ENCODE measurements at places on chromosomes 6 and 20.
A peak's percentile ranks its signal among the peaks of the same experiment; 100 is the strongest.

- no peak for DNase-seq
Observed at GRCh38 chr20:38843346-38843745, 37.8 kb downstream of the PPP1R16B start.

DNA sequence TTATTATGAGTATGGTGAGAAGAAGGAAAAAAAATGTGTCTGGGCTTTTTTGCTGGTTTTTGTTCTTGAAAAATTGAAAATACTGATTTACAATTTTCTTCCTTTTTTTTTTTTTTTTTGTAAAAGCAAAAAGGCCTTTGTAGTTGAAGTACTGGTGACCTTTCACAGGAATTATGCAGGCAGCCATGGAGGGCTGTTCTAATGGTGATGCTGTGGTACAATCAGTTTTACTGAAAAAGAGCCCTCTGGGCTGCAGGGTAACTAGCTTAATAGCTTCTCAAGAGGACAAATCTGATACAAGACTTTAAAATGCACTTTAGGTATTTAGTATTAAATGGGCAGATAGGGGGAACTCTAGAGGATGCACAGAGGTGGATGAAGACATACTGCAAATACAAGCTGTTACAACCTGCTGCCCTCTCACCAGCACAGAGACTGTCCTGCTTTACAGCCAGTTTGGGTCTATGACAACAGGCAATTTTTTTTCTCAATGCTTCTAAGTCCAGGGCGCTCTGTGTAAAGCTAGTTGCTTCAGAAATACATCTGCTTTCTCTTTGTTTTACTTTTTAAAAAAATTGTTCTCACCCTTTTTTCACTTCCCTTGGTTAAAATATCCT is 61.6 kb upstream of the HS3ST5 start:
- DNase-seq: no peak

DNA sequence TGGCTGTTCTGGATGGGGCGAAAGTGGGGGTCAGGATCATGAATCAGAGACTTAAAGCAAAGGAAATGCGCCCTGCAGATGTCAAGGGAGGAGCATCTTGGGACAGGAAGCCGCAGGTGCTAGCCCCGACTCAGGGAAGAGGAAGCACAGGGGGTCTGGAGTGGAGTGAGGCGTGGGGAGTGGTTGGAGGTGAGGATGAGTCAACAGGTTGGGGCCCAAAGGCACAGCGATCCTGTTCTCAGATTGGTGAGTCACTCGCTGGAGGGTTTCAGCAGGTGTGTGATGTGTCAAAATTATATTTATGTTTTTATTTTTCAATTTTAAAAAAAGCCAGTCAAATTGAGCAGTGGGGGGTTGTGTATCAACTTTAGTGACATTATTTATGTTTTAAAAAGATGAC is 19.0 kb downstream of the PACSIN1 start:
- DNase-seq: no peak

DNA sequence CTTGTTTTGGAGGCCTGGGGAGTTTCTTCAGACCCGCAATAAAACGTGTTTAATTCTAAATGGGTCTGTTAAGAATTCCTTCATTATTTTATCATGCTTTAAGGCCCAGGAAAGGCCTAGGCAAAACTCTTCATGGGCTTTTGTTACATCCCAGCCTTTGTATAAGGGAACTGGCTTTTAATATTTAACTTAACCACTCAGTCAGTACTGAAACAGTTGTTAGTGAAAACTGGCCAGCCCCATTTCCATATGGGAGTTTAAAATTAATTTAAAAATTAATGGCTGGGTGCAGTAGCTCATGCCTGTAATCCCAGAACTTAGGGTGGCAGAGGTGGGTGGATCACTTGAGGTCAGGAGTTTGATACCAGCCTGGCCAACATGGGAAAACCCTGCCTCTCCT is 213.2 kb upstream of the FKBP1C start:
- no peak for DNase-seq

DNA sequence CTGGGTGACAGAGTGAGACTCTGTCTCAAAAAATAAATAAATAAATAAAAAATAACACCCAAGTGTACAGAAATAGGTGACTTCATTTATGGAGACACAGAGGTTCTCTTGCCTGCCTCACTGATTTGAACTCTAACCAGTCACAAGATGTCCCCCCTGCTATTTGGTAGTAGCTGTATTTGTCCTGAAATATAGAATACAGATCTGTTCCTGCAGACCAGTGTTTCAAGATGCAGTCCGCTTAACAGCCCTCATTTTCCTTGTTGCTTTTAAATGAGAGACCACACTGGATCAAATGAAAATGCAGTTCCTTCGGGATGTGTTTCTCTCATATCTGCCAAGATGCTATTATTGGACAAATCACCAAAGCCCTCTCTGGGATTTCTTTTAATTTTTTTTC is 7.6 kb downstream of the PLCB4 start:
- DNase-seq: no peak

DNA sequence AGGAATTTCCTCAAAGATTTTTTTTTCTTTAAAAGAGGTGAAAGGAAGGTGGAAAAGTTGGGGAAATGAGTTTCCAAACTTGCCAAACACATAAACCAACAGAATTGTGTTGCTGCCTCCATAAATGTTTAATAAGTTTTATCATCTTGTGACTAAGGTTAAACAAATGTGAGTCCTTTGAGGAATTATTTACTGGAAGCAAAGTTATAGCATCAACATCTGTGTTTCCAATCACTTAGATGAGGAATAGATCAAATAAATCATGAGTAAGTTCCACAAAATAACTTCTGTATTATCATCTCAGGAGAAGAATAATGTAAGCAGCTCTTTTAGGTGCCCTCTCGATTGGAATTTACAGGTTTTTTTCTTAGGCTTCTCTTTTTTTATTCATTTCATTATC is 20.5 kb downstream of the TSHZ2 start:
- no peak for DNase-seq

DNA sequence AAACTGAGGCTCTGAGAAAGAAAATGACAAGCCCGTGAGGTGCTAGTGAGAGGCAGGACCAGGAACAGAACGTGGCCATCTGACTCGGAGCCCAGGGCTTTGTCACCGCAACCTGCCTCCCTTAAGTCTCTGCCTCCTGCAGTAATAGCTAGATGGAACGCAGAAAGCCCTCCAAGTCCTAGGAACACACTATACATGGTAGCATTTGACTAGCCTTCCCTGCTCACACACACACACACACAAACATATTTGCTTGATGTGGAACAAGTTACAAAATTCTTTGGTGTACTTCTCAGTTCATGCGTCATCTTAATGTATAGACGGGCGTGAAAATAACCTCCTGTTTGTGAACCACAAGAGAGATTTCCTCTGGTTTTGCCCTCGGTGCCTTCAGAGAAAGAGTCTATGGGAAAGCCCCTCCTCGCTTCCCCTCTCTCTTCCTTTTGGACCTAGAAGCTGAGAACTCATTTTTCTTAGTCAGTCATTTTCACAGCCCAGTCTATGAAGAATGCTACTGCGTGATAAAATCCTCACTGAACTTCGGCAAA is 38.8 kb downstream of the C6orf52 start:
- no peak for DNase-seq

DNA sequence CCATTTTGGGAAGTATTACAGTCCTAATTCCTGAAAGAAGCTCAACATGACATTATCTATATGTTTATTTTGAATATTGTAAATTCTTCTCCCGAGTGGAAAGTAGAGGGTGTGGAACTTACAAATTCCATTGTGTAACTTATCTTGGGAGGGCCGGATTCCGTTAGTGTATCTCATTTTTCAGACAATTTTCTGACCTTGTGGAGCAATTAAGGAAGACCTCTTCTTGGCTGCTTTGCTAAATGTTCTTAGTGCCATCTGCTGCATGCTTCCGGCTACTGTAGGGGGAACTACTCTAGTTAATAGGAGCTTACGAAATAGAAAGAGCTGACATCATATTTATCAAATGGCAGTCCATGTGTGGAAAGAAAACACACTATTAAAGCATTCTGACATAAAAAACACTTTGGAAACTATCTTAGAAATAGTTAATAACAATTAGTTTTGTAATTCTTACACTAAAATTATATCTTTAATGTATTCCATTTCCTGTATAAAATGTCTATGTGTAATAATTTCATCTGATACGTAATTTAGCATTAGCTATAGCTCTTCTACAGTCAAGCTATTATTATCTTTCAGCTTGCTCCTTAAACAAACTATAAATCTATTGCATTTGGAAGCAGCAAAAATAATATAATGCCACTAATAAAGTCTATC is 41.5 kb upstream of the KCNQ5 start:
- peak; percentile 74 for DNase-seq

DNA sequence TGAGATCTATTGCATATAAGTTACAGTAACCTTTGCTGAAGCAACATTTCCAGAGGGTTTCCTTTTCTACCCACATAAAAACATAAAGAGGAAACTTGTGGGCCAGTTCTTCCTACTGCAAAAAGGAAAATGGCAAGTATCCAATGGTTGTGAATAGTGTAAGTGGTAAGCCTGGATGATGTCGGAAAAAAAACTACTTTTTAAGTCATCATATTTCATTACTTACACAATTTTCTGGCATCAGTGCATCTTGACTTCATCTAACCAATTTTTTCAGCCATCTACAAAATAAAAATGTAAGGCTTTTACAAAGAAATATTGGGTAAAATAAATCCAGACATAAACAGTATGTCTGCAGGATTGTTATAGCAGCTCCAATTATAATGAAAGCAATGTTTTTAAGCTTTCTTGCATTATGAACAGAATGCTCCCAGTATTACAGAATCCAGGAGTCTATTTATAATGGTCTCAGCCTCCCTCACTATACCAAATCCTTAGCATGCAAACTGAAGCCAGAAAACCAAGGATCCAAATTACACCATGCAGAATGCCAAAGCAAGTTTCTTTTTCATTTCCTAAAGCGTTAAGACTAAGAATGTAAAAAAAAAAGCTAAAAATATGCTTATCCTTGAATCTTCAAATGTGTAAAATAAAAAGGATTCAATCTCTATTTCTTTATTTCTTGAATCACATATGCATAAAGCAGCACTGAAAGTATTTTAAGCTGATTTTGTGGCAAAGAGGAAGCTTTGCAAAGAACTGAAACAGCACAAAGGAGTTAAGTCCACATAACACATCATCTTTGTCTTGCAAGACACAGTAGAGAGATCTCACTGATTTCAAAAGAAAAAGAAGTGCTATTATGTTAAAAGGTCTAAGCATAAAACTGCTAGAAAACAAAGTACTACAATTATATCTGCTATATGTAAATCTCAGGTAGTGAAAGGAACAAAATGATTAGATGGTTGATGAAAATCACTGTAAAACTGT is 126.8 kb upstream of the HMGCLL1 start:
- no peak for DNase-seq

GRCh38 chr6:11066505-11067347 is 22.6 kb upstream of the ELOVL2 start:
- no peak for DNase-seq

DNA sequence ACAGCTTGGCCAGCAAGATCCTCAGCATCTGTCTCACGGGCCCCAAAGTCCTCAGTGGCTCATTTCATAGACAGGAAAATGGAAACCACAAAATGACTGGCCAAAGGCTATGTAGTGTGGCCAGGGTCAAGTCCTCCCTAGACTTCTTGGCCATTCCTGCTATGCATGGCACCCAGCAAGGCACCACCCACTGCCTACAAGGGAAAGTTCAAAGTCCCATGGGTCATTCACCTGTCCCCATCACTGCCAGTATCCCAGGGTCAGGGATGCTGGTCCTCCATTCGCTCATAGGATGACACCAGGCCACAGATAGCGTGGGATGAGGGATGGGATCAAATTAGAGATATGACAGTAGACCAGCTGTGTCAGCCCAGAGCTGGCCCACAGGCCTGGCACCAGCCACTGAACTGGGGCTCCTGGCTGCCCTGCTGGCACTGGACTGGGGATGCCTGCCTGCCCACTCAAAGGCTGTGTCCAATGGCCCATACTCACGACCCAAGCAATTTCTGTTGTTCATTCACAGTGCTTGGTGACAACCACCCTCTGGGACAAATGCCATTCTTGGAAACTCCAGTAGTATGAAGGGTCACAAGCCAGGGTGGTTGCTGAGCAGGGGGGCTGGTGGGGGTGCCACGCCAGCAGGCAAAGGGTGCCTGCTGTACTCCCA is 11.6 kb downstream of the ADISSP start:
- DNase-seq: no peak

- peak; percentile 1 for DNase-seq
Observed at GRCh38 chr20:39070484-39071231, 108.5 kb downstream of the DHX35 start.

DNA sequence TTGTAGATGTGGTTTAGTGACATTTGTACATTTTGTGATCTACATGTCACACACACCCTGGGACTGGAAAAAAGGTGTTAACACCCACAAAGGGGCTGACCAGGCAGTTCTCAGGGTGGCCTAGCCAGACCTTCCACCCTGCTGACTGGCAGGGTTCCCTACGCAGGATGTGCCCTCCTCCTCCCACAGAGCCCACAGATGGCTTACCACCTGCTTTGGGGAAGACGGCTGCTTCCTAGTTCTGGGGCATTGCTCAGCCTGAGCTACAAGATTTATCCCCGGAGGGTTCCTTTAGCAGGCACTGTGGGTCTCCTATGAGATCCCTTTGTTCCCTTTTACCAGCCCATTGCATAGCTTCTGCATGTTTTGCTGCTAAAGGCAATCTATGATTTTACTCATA is 35.1 kb downstream of the SNAP25 start:
- DNase-seq: no peak

- no peak for DNase-seq
Observed at GRCh38 chr6:4668271-4669179, 107.7 kb upstream of the CDYL start.

DNA sequence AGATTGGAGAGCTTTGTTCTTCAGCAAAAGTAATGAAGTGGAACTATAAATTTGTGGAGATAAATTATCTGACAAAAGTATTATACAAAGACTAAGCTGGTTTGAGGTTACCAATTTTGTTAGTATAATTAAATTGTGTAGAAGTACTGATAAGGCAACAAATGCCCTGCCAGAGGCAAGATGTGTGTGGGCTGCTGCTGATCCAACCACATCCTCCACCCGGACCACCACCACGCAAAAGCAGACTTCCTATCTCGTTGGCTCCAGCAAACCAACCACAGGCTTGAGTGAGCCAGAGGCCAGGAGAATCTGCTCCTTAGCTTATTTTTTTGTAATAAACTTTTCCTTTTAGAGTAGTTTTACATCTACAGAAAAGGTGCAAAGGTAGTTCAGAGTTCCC is 1.1 kb upstream of the MYLK4 start:
- no peak for DNase-seq

DNA sequence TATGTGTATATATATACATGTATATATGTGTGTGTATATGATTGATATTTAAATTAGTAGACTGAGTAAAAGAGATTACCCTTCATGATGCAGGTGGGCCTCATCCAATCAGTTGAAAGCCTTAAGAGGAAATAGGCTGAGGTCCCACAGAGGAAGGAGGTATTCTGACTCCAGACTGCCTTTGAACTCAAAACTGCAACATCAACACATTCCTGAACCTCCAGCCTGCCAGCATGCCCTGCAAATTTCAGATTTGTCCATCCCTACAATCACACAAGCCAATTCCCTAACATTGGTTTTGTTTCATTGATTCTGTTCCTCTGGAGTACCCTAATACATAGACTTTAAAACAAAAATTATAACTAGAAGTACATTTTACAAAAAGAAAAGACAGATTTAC is 22.9 kb downstream of the SPINT4 start:
- DNase-seq: no peak

DNA sequence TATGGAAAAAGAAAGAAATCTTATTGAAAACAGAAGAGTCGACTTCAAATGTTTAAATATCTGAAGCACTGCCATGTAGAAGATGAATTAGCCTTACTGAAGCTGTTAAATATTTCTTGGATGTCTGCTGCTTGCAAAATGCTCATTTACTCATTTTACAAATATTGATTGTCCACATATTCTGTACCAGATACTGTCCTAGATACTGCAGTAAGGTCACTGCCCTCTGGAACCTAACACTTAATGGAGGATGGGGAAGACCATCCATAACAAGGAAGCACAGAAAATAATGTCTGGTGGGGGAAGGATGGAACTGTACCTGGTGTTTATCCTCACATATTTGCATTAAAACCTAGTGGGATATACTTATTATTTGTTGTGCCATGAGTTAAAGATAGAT is 99.0 kb downstream of the RCAN2 start:
- no peak for DNase-seq

Measured in kidney glomerular epithelial cell (primary cell).